GM19239 (cell line): ENCODE measurements at places on chromosomes 13 and 19.

DNA sequence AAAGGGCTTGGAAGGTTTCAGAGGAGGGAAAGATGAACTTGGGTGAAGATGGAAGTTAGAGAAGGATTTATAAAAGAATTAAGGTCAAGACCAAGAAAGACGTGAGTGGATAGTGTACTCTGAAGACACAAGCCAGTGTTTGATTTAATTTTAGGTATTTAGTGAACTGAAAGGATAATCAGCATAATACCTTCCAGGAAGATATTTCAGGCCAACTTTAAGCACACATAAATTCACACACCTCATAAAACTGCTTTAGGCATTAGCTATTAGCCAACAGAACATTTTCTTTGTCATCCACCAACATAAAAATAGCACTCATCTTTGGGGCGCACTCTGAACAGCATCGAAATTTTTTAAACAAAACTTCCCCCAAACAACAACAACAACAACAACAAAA is 71.7 kb upstream of the CSNK1A1L start:
- DNase-seq: no peak

- DNase-seq: no peak
Measured at GRCh38 chr13:23654111-23655110, 84.2 kb downstream of the TNFRSF19 start.

GRCh38 chr19:16328824-16329482 is 4.3 kb downstream of the KLF2 start:
- DNase-seq: no peak

- no peak for DNase-seq
Measured at GRCh38 chr19:42246143-42246921, 3.9 kb upstream of the GSK3A start.

GRCh38 chr19:18594096-18594823 is 5.7 kb downstream of the REX1BD start:
- DNase-seq: peak; percentile 93

DNA sequence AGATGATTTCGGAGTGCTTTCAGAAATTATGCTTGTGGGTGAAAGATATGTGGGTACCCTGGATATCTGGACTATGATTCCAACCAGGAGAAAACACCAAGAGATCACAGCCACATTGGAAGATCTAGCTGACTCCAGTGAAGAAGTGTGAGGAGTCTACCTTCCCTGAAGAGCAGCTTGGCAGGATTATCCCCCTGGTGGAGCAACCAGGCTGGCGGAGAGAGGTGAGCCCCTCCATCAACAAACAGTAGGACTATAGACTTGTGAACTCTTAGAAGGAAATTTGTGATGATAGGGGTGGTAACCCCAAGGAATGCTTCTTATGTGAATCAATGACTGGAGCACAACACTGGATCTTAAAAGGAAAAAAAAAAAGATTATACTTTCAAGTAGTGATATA is 47.8 kb upstream of the DIAPH3 start:
- DNase-seq: no peak

DNA sequence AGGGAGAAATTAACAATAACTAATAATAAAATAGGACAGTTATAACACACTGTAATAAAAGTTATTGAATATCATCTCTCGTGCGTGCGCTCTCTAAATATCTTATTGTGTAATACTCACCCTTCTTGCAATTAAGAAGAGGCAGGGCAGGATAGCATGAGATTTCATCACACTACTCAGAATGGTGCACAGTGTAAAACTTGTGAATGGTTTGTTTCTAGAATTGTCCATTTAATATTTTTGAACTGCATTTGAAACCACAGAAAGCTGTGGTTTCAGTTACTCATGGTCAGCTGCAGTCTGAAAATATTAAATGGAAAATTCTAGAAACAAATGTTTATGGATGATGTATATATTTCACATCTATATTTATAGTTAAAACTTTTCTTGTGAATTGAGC is 161.1 kb downstream of the DCT start:
- DNase-seq: no peak

DNA sequence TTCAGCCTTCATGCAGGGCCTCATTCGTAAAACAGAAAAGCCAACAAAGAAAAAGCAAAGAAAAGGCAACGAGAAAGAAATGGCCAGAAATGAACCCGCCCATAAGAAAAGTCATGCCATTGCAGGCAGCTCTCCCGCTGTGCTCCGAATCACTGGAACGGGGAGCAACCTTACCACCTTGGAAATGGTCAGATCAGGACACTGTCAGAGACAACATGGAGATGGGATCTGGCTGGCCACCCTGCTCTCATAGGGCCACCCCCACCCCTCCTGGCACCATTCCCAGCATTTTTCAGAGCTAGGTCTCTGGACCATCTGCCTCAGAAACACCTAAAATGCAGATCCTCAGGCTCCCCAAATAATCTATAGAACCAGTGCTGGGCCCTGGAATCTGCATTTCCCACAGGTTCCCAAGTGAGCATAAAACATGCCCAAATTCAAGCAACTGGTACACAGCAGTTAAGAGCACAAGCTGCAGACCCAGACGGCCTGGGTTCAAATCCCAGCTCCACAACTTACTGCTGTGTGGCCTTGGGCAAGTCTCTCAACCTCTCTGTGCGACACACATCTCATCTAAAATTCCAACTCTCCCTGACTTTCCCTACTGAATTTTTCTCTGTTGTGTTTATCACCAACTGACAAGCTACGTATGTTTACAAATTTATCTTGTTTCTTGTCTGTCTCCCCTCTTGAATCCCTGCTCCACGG is 151.6 kb downstream of the IER2 start:
- DNase-seq: no peak

GRCh38 chr19:44820648-44821609 is 12.0 kb downstream of the BCAM start:
- no peak for DNase-seq

DNA sequence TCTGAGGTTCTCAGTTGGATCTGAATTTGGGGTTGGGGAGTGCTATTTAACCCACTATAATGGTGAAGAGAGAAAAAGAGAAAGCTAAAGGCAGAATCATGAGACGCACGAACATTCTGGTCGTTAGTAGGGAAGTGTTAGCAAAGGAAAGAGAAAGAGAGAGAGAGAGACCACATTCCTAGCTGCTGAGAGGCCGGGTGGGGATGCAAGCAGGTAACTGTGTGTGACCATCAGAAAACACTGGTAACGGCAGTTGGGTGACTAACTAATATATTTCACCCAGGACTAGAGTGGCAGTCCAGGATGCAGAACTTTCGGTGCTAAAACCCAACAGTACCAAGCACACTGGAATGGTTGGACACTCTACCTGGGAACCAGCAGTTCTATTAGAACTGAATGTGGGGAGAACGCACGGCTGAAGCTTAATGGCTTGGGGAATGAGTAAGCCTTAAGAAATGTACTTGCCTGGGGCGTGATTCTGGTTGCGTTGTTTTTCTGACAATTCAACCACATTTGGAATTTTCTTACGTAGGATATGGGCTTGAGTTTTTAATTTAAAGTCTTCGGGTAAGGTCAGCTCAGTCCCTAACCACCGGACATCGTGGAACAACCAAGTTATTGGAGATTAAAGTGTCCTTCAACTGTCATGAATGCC is 130.2 kb downstream of the DNAJC15 start:
- DNase-seq: no peak

GRCh38 chr13:35979361-35979951 is 151.7 kb downstream of the DCLK1 start:
- no peak for DNase-seq

GRCh38 chr19:43700395-43701000 is 15.4 kb upstream of the IRGC start:
- no peak for DNase-seq

GRCh38 chr19:55820037-55820436 is 11.8 kb downstream of the NLRP11 start:
- DNase-seq: no peak

DNA sequence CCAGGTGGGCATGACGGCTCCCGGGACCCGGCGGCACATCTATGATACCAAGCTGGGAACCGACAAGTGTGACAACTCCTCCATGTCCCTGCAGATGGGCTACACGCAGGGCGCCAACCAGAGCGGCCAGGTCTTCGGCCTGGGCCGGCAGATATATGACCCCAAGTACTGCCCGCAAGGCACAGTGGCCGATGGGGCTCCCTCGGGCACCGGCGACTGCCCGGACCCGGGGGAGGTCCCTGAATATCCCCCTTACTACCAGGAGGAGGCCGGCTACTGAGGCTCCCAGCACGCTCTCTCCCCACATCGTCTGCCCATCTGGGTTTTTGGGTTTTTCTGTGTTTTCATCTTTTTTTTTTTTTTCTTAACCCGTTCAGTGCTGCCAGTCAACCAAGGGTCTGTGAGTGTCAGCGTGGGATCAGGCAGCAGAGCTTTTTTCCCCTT is 2.3 kb upstream of the ABCA7 start:
- no peak for DNase-seq

DNA sequence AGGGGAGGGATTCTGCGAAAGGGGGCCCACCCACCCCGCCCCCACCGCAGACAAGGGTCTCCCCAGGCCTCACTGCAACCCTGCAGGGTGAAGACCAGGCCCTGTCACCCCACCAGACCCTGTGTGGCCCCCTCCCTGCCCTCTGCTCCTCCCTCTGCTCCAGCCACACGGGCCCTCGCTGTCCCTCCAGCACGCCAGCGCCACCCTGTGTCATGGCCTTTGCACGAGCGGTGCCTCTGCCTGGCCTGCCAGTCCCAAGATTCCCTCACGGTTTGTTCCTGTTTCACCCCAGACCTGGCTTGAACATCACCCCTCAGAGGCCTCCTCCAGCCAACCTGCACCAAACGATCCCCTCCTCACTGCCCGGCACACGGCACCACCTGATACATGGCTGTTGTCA is 27.3 kb downstream of the PIP5K1C start:
- DNase-seq: no peak

DNA sequence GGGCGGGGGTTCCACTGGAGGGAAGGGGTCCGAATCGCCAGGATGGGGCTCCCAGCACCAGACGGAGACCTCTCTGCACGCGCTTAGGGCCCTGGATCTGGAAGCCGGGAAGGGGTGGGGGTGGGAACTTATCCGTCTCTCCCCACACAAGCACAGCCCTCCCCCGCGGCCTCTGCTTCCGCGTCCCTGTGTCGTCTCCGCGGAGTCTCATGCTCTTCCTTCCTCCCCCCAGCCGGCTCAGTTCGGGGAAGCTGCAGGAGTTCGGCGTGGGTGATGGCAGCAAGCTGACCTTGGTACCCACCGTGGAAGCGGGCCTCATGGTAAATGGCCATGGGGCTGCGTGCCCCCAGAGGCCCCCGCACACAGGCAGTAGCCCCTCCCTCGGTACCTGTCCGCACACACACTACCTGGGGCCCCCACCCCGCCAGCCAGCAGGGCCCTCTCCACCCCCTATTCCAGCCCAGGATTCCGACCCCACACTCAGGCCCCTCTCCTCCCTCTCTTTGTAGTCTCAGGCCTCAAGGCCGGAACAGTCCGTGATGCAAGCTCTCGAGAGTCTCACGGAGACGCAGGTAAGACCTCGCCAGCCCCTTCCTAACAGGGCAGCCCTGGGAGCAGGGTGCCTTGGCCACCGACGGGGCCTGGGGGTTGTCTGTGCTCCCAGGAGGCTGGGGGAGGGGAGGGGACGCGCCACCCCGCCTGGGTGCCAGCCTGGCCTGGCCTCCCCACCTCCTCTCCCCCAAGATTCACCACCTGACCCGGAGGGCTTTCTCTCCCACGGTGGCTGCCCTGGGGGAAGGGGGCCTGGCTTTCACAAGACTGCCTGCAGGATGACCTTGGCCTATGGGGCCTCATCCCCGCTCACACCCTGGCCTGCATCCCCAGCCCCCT is 3.2 kb downstream of the MIDN start:
- DNase-seq: no peak

DNA sequence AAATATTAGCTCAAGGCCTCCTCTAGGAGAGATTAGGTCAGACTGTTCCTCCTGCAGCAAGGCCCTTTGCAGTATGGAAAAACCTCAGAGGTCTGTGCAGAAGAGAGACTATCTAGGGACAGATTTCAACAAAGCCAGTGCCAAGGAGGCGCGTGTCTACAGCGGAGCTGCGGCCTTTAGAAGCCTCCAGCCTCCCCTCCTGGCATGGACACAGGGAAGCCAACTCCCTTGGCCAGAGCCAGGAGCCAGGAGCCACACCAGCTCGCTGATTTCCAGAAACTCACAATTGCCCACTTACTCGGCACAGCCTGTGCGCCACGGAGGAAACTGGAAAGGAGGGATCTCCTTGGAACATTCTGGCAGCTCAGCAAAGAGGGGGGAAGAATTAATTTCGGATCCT is 63.4 kb downstream of the INSR start:
- no peak for DNase-seq

DNA sequence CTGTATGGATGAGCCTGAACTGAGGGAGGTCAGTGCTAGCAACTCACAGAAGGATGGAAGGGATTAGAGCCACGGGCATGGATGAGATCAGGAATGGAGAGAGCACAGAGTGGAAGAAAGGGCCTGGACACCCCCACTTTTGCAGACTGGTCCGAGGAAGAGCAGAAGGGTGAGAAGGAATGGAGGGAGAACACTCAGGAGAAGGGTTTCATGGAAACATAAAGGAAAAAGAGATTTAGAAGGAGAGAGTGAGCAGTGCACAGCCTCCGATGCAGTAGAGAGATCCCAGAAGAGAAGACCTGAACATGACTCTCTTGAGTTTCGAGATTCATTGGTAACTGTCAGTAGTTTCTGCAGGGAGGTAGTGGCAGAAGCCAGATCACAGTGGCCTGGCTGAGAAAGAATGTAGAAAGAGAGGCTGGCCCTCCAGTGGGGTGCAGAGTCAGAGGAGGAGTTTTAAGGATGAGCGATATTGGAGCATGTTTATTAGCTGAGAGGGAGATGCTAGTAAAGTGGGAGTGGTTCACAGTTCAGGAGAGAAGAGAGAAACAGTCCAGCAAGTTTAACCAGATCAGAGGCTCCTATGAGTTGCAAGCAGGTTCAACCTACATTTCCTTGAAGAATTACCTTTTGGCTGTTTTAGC is 108.9 kb downstream of the ZAR1L start:
- DNase-seq: no peak

DNA sequence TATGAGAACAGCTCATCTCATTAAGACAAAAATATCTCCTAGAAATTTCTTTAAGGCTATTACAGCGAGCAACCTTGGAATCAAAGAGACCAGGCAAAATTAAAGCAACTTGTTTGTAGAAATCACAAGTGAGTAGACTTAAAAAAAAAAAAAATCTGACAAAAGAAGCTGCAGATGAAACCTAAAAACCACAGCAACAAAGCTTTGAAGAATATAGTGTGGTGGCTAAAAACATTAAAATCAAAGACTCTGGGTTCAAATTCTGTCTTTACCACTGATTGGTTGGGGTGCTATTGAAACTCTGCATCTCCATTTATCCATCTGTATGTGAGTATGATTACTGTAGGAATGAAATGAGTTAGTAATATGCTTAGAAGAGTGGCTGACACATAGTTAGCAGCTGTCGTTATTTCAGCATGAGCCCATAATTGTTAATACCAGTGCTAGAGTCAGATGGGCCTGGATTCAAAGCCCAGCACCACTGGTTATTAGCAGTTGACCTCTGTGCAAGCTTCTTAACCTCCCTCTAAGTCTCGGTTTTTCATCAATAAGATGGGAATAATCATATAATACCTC is 157.6 kb downstream of the FOXO1 start:
- no peak for DNase-seq
